ENCODE measurements at places on chromosomes 13 and 19.

- DNase-seq: no peak
Observed at GRCh38 chr13:61778531-61778930, 362.9 kb upstream of the PCDH20 start.

DNA sequence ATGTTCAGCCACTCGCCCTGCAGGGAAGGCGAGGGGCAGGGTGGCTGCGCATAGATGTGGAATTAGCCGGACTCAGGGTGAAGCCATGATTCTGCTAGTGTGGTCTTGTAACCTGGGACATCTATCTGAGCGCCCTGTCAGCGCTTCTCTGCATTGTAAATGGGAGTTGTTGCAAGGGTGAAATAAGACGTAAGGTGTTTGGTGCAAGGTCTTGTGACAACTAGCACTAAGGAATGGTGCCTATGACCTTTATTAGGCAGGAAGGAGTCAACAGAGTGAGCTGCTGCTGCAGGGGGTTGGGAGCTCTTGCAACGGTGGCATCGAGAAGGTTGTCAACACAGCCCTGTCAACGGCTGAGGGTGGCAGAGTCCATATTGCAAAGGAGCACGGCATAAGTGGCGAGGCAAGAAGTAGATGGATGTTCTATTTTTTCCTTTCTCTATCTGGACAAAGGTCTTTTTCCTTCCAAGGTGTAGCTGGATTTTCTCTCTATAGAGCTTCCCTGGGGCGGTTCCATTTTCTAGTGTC lies 49.3 kb downstream of the IRS2 start:
- DNase-seq: no peak

- no peak for DNase-seq
Observed at GRCh38 chr13:65836066-65836465, 1394.1 kb downstream of the PCDH9 start.

GRCh38 chr13:51645154-51645650 lies 60.9 kb downstream of the WDFY2 start:
- no peak for DNase-seq

DNA sequence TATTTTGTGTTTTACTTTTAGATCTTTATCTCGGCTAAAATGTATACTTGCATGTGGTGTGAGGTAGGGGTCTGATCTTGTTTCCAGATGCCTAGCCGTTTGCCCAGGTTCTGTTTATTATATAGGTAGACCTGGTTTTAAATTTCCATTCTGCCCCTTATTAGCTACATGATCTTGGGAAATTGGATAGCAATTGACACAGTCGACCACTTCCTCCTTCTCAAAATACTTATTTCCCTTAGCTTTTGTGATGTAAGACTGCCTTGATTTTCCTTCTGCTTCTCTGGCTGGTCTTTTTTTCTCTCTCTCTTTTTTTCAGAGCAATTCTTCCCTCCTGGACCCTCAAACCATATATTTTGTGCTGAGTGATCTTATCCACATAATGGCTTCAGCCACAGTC lies 3.0 kb upstream of the PGLYRP1 start:
- no peak for DNase-seq

GRCh38 chr19:41920882-41921576 lies 7.2 kb downstream of the ERFL start:
- no peak for DNase-seq

DNA sequence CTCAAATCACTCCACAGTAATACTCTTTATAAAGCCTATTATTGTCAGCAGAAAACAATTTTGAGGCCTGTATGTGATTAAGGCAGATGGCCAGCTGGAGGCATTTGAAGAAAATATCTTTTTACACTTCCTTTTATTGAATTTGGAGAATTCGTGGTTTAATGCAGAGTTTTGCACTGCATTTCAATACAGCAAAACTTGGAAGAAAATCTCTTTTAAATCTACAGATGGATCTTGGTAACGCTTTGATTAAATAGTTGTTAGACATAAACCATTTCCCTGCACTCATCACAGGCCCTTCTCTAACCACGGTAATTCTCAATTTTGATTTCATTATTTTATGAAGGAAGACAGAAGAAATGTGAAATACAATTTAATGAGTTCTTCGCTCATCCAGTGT lies 185.7 kb downstream of the RFC3 start:
- DNase-seq: no peak

- DNase-seq: no peak
Observed at GRCh38 chr19:15294561-15294990, 37.8 kb downstream of the BRD4 start.

DNA sequence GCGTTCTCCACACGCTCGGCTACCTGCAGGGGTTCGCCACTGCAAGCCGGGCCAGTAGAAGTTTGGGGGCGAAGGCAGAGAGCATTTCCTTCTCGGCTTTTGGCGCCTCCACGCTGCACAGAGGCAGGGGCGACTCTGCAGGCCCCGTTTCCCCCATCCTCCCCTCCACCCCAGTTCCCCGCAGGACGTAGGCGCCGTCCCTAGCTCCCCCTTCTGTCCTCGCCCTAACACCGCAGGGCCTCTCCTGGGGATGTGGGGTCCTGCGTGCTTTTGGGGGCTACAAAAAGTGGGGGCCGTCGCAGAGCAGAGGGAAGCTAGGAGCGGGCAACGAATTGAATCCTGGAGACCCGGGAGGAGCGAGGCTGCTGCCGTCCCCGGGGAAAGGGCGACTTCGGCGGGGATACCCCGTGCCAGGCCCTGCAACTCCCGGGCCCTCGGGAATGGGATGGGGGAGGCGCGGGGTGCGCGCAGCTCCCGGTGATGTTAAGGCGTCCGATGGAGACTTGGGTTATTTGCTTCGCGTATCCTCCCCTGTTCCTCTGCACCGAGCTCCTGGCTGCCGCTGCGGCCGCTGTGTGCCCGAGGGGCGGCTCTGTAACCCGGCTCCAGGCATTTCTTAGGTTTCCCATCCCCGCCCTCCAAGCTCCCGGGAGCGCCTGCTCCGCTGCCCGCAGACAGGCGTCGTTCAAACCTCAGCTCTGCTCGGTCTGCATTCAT lies 255.9 kb upstream of the SOX21 start:
- DNase-seq: peak; percentile 27

DNA sequence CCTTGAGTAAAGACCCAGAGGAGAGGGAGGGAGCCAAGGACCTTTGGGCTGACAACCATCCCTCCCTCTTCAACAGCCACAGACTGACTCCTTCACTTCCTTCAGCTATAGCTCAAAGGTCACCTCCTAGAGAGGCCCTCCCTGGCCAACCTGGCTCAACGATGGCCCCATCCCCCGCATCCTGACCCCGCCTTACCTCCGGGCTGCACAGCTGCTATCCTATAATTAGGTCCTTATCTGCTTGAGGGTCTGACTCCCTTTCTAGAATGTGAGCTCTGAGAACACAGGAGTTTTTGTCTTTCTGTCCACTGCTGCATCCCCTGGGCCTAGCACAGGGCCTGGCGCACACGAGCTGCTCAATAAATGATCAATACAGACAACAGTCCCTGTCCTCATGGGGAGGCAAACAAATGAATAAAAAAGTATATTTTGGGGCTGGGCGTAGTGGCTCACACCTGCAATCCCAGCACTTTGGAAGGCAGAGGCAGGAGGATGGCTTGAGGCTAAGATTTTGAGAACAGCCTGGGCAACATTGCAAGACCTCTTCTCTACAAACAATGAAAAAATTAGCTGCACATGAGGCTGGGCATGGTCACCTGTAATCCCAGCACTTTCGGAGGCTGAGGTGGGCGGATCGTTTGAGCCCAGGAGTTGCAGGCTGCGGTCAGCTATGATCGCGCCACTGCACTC lies 6.6 kb upstream of the LGALS4 start:
- DNase-seq: no peak

- no peak for DNase-seq
Observed at GRCh38 chr13:92487238-92487637, 739.4 kb upstream of the GPC6 start.

- DNase-seq: no peak
Observed at GRCh38 chr19:3216874-3217273, 7.6 kb upstream of the CELF5 start.

DNA sequence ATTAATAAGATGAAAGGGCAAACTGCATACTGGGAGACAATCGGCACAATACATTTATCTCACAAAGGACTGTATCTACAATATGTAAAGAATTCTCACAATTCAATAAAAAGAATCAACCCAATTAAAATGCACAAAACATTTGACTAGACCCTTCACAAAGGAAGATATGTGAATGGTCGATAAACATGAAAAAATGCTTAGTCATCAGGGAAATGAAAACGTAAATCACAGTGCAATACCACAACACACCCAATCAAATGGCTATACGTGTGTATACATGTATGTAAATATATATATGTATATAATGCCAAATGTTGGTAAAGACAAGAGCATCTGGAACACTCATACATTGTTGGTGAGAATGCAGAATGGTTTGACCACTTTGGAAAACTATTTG lies 21.9 kb upstream of the RFC3 start:
- DNase-seq: no peak

GRCh38 chr19:40035996-40036395 lies 20.0 kb downstream of the ZNF780B start:
- no peak for DNase-seq

- DNase-seq: no peak
Observed at GRCh38 chr13:30545320-30545719, 72.4 kb upstream of the USPL1 start.

GRCh38 chr19:51422053-51422448 lies 4.6 kb upstream of the SIGLEC10 start:
- DNase-seq: peak; percentile 83

GRCh38 chr13:52353193-52353592 lies 52.8 kb downstream of the THSD1 start:
- DNase-seq: no peak

DNA sequence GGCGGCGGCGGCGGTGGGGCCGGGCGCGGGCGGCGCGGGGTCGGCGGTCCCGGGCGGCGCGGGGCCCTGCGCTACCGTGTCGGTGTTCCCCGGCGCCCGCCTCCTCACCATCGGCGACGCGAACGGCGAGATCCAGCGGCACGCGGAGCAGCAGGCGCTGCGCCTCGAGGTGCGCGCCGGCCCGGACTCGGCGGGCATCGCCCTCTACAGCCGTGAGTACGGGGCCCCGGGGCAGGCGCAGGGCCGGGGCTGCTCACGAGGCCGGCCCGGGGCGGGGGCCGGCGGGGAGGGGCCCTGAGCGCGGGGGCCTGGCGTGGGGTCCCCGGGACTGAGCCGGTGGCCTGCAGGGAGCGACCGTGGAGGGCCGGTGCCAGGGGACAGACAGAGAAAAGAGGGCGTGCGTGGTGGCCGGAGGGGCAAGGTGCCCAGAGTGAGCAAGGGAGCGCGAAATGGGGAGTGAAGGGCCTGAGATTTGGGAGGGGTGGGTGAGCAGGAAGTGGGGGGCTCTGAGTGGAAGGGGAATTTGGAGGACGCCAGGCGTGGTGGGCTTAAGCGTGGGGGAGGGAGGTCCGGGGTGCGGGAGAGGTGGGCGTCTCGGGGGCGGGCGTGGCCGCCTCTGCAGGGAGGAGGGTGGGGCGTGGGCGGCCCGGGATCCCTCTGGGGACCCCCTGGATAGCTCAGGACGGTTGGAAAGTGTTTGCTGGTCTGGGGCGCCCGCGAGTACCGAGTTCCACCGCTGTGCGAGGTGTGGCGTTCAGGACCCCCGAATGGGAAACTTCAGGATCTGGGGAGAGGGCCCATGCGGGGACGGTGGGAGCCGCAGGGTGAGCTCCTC lies 575 bp downstream of the CARM1 start:
- no peak for DNase-seq

DNA sequence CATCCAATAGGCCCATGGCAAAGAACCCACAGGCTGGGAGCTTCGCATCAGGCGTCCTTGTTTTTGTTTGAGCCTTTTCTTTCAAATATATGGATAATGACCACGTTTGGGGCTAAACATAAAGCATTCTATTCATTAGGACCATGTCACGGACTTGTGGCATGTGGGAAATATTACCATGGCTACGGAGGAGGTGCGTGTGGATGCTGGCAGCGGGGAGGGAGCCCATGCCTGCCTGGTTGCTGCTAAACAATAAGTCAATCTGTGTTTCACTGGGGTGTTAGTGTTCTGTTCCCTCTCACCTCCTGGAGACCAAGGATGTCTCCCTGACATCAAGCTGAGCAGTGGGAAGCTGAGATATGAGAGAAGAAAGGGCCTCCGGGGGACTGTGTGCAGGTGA lies 121.1 kb downstream of the IRS2 start:
- DNase-seq: no peak

DNA sequence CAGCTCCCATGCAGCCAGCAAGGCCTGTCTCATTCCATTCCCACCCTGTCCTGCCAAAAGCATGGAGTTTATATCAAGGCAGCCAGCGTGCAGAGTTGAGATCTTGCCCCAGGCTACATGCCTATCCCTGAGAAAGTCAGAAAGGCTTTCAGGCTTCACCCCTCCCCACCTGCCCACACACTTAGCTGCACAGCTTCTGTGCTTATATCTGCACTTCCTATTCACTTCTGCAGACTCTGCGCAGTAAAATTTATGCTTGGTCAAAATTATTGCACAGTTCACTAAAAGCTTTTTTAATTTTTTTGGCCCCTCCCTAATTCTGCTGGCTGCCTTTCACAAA lies 12.5 kb upstream of the ZNF675 start:
- no peak for DNase-seq

- DNase-seq: no peak
Observed at GRCh38 chr19:34201133-34201532, 28.8 kb downstream of the LSM14A start.

DNA sequence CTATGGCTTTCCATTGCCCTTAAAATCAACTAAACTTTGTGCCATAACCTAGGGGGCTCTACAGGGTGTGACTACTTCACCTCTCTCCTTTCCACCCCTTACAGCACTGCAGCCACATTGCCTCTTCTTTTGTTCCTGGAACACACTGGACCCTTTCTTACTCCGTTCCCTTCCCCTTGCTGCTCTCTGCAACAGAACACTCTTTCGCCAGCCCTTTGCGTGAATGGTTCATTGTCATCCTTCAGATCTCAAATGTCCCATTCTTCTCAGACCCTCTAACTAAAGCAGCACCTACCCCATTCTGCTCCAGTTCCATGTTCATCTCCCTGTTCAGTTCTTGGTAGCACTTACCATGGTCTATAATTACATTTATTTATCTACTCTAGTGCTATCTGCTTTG lies 208.3 kb downstream of the OXGR1 start:
- DNase-seq: no peak

DNA sequence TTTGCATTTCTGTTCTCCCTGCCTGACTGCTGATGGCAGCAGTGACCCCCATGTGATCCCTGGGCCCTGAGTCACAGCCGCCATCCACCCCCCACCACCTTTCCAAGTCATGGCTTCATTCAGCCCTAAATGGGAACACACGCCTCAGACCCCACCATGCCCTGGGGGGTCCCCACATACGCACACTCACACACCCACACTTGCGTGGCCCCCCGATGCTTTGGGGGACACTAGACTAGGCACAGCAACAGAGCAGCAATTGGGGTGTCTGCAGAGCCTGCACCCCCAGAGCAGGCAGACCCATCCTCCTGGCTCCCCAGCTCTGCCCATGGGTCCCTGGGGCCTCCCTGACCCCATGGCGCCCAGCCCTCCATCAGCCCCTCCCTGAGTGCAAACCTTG lies 5.5 kb upstream of the ISYNA1 start:
- no peak for DNase-seq

GRCh38 chr19:18610556-18611326 lies 1.9 kb upstream of the TMEM59L start:
- DNase-seq: no peak
